ENCODE measurements at places on chromosomes 4 and X. TPM values are rescaled to one million over a fixed set of nuclear protein-coding genes. Genes with fewer than 3 reads are reported as not detected.

Gene SRPX
- total RNA-seq = 0.99 TPM

Gene BEND2
- total RNA-seq = not detected

Gene POU3F4
- not detected for total RNA-seq

Gene PDZD4
- 3.4 TPM for total RNA-seq

Gene CLCN4
- 3.1 TPM for total RNA-seq

Gene TBC1D9
- total RNA-seq = 13.2 TPM

Gene TCEAL8
- 20.2 TPM for total RNA-seq

Gene RHOH
- 3.0 TPM for total RNA-seq

Gene PALLD
- total RNA-seq = 60.2 TPM

Gene MAPK10
- 8.6 TPM for total RNA-seq

Gene LRP2BP
- 0.08 TPM for total RNA-seq

Gene BTK
- 4.2 TPM for total RNA-seq

Gene TMEM255A
- 4.0 TPM for total RNA-seq

Gene RIPPLY1
- total RNA-seq = not detected

Gene SORCS2
- total RNA-seq = 2.2 TPM

Gene ABLIM2
- 15.6 TPM for total RNA-seq

Gene GLUD2
- total RNA-seq = 0.22 TPM

Gene BMPR1B
- 0.66 TPM for total RNA-seq

DNA sequence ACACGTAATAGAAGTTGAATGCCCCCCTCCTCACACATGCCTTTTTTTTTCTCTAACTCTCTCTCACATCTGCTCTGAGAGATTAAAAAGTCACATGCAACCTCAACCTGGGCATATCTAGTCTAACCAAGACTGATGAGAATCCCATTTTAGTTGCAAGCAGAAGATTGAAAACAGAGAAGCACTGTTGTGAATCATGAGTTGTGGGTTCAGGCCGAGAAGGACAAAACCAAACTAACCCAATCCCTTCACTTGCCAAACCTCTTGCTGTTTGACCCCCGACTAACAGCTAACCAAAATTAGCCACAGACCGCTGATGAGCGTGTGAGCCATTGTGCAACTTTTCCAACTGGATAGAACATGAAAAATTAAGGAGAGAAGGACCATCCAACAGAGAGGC lies 31.8 kb downstream of the CXCL1 start:
- no peak for DNase-seq

- DNase-seq = no peak
Observed at GRCh38 chrX:64151911-64152310, 53.6 kb downstream of the AMER1 start.

GRCh38 chrX:149531599-149531998 lies 9.2 kb upstream of the EOLA1 start:
- DNase-seq = no peak

GRCh38 chrX:149829751-149830191 lies 48.0 kb downstream of the MAGEA9 start:
- no peak for DNase-seq

- no peak for DNase-seq
Observed at GRCh38 chr4:123352966-123353365, 43.6 kb upstream of the SPRY1 start.

GRCh38 chr4:73759357-73759756 lies 19.0 kb downstream of the CXCL8 start:
- DNase-seq = no peak

DNA sequence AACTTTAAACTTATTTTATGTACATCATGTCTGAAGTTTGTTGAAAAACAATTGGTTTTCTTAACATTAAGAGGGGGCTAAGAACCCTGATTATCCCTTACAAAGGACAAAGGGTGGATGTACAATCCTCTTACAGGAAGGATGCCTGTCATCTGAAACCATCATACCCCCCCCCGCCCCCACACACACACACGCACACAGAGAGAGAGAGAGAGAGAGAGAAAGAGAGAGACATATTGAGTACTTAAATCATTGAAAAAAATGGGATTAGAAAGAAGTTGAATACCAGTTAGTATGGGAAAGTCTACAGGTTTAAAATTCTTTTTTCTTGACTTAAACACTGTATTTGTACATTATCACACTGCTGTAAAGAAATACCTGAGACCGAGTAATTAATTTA lies 10.9 kb upstream of the PGM2 start:
- no peak for DNase-seq

DNA sequence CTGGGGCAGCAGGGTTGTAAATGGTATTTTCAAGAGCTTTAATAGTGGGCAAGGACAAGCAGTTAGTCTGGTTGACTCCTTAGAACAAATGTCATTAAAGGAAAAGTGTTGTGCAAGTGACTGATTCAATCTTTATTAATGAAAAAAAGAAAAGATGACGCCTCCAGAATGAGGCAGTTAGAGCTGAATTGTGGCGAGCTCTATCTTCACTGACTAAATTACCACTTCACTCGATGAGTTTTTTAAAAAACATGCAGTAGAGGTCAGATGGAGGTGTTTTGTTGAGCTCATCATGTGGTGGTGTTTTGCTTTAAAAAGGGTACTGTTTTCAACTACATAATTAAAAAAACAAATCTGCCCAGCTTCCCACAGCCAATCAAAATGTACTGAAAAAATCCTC lies 28.1 kb upstream of the TENM3 start:
- no peak for DNase-seq

GRCh38 chrX:122625821-122626220 lies 558.3 kb upstream of the GRIA3 start:
- DNase-seq = no peak

DNA sequence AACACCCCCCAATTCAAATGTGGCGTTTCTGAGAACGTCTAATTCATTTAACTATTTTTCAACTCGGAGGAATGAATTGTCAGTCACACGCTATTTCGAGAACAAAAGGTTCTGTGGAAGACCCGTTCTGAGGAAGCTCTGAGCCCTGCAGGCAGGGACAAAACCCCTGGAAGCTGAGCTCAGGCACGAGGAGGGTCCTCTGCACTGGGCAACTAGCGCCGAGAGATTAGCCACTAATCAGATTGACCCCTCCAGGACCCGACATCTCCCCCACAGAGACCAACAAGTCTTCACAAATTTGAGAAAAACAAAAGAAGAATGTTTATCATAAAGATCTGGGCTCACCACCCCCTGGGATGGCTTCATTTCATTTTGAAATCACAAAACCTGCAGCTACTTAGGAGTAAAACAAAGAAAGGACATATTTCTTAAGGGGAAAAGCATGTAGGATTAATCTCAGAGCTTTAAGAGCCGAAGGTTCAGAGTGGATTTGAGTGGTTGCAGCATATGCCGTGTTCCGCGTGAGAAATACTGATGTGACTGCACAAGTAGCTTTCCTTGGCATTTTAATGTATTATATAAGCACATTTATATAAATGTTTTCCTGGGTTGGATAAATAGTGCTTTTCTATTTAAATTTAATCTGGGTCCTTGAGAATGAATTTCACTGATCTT lies 41.8 kb downstream of the ADRA2C start:
- no peak for DNase-seq

DNA sequence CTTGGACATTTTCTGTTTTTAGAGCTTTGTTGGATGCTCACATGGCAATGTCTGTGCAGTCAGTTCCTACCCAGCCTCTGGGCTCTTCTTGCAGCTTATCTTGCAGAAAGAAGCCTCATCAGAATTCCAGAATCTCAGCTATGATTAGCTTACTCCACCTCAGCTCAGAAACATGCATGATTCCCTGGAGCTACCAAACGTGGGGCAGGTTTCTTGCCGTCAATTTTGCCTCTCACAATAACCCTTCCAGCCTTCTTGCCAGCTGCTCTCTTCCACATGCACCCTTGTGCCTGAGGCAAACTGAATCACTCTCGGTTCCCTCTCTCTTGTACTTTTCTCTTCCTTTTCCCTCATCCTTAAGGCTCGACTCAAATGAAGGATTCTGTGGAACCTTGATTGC lies 141.4 kb downstream of the PTTG2 start:
- no peak for DNase-seq

GRCh38 chr4:100525686-100526085 lies 7.9 kb upstream of the EMCN start:
- no peak for DNase-seq

DNA sequence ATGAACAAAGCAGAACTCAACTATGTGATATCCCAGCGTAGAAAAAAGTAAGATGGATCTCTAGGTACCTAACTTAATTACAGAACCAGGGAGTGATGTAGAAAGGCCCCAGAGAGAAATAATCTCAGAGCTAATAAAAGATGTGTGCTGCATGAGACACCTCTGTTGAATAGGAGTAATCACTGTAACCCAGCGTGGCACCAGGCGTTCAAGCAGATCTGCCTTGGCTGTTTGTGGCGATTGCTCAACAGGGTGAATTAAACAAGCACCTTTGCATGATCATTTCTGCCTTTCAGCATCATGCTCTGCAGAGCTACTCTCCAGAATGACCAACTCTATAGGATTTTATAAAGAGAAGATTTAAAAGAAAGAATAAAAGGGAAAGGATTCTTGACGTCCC lies 81.7 kb upstream of the KCNIP4 start:
- DNase-seq = no peak

- no peak for DNase-seq
Observed at GRCh38 chr4:74453037-74453635, 8.2 kb downstream of the AREG start.

- no peak for DNase-seq
Observed at GRCh38 chrX:9856588-9856987, 70.4 kb downstream of the SHROOM2 start.

GRCh38 chr4:187304133-187304532 lies 580.5 kb upstream of the FAT1 start:
- no peak for DNase-seq

DNA sequence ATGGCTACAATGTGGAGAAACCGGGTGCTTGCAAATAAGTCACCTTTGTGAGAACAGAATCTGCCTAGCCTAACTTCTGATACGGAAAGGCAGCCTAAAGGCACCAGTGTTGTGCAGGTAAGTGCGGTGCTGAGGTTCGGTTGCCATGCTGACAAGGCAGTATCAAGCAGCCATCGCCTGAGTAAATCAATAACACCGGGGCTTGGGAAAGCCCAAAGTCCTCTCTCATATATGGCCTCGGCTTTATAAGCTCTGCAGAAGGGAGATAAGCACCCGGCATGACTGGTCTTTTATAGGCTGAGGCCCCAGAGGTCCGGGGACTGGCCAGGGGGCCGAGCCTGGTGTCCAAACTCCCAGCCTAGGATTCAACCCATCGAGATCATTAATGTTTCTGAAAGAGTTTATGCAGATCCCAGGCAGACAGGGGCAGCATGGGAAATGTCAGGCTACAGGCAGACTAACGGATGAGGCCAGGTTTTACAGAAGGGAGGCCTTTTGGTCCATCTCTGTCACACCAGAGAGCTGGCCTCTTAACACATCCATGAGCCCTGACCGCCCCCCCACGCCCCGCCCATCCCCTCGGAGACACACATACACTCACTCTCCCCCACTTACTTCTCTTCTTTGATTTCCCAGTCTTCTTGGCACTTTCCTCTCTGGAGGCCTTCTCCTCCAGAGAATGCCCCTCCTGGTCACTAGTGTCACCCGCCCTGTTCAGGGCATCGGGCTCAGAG lies 38.5 kb downstream of the ELF4 start:
- no peak for DNase-seq

GRCh38 chr4:114318309-114318708 lies 280.3 kb upstream of the UGT8 start:
- DNase-seq = no peak

- DNase-seq = no peak
Observed at GRCh38 chr4:7328913-7329638, 105.7 kb downstream of the PSAPL1 start.

DNA sequence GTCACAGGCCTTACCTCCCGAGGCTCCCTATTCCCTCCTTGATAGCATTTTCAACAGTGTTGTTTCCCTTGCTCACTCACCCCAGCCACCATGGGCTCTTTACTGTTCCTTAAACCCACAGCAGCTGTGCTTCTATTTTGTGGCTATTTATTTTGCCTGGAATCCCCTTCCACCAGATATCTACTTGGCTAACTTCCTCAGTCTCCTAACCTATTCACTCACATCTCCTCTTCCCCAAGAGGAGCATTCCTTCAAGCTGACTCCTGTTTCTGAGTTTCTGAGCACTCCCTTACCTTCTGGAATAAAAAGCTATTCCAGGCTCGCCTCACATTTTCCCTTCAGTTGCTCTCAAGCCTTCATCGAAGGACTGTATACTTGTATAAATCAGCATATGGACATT lies 50.5 kb downstream of the CXCL1 start:
- DNase-seq = no peak

GRCh38 chr4:77147079-77147782 lies 9.8 kb upstream of the CCNG2 start:
- DNase-seq = no peak

GRCh38 chr4:41455206-41455605 lies 82.8 kb upstream of the LIMCH1 start:
- DNase-seq = no peak
